Activated CD8-positive, alpha-beta memory T cell treated with anti-CD3 and anti-CD28 coated beads for 4 hours (primary cell): ENCODE measurements at places on chromosomes 6 and 20.

GRCh38 chr20:40967700-40968099, 60.9 kb upstream of the TOP1 start:
- DNase-seq, result no peak

DNA sequence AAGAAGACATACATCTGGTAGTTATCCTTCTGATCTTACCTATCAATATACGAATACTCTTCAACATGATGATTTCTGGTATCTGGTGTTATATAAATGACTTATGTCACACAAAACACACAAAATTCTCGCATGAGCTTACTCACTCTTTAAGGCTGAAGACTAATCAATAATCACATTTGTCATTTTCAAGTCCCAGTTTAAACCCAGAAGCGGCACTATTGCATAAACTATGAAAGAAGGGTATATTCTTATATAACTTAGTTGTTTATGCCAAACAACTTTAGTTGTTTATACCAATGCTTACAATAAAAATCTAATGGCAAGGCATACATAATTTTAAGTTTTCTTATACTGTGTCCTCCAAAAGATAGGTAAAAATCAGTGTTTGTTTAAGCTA, 293.1 kb downstream of the GRIK2 start:
- DNase-seq, result no peak

DNA sequence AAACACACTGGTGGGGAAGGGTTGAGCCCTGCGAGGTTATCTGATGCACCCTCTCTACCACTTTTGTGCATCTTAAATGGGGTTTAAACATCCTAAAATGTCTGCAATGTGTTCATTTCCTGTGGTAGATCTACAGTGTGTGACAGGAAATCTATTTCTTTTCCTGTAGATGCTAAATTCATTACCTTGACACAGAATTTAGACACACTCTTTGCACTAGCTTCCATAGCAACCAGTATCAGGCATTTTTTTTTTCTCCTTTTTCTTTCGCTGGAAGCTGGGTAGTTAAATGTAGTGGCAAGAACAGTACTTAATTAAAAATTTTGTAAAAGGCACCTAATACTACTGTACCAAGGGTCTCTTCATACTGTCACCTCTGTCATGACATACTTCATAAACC, 141.1 kb downstream of the RFPL4B start:
- no peak for DNase-seq

GRCh38 chr6:38166411-38167240, 347.1 kb downstream of the ZFAND3 start:
- DNase-seq, result no peak

GRCh38 chr20:1946762-1947534, 46.9 kb downstream of the PDYN start:
- DNase-seq, result no peak

GRCh38 chr20:4604580-4604979, 117.1 kb upstream of the PRND start:
- DNase-seq, result no peak

DNA sequence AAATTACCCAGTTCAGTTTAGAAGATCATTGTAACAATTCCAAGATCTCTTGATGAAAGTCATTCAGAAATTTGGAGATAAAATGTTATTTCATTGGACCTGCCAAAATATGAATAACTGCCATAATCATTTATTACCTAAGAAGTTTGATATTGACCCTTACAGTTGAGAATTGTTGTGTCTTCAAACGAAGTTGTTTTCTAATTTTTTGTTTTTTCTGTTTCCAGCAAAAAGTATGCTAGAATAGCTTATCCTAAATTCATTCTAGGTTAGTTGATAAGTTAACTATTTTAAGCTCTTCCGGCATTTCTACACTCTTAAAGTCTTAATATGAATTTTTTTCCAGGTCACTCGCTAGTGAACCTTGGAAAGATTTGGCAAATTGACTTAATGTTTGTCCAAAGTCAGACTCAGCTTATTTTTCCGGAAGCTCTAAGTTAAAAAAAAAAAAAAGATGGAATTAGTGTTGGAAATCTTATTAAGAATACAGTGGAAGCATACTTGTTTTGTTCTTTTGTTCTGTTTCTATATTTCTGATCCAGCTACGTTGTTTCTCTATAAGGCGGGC, 28.9 kb downstream of the CYP24A1 start:
- DNase-seq, result no peak

GRCh38 chr6:3697609-3698008, 53.9 kb downstream of the PXDC1 start:
- DNase-seq, result no peak

DNA sequence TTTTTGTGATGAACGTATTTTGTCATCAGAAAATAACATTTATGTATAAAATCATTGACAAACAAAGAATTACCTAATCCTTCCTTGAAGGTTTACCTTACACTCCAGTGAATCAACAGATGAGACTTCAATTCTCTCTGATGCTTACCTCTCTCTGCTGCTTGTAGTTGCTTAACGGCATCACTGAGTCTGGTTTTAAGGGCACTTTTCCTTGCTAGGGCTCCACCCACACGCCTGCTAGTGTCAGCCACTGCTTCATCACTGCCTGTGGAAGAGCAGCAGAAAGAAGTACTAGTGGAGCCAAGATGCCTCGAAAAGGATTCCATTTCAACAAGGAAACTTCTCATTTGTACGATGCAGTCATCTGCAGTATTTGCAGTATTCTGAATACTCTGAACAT, 63.0 kb downstream of the FAM229B start:
- no peak for DNase-seq
